ENCODE measurements at places on chromosomes 5 and 9. TPM values are rescaled to one million over a fixed set of nuclear protein-coding genes. Genes with fewer than 3 reads are reported as not detected.

The GALNT12 gene
- total RNA-seq = 0.29 TPM

The PCDHA4 gene
- total RNA-seq = 0.26 TPM

The LCP2 gene
- total RNA-seq = 1.3 TPM

The CAMK4 gene
- total RNA-seq = 1.1 TPM

Measured in uterus (tissue), 4 donors.